ENCODE measurements at places on chromosomes 11 and 22.
A peak's percentile ranks its signal among the peaks of the same experiment; 100 is the strongest.

- DNase-seq = no peak
Measured at GRCh38 chr11:2035382-2035781, 37.7 kb upstream of the H19 start.

DNA sequence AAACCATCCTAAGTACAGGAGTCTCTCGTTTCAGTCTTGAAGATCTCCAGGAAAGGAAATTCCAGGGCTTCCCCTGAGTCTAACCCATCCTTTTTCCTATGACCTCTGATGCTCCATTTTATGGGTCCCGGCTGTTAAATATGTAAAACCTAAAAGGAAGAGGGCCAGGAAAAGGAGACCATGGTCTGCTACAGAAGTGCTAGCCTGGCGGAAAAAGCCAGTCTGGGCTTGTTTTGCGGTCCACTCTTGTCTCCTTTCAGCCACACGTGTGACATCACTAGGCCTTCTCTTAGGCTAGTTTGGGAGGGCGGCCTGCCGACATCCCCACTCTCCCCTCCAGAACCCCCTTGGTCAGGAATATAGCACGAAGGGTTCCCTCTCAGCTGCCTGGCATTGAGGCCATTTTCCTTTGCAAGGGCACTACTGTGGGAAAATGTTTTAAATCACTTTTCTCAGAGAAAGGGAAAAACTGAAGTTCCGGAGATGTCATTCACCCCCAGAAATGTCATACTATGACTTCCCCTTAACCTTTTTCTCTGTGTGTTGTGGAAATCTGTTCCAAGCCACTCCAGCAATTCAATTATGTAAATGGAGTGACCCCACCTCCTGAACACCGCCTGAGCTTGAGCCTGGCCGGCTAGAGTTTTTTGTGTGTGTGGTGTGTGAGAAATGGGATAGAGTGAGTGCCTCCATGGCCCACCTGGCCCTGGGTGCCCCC lies 86.9 kb downstream of the UBASH3B start:
- DNase-seq = no peak

GRCh38 chr11:93528757-93529645 lies 14.2 kb downstream of the SMCO4 start:
- no peak for DNase-seq

- no peak for DNase-seq
Measured at GRCh38 chr22:17119481-17120202, 1.5 kb downstream of the TMEM121B start.

GRCh38 chr22:33687464-33687863 lies 232.8 kb downstream of the LARGE1 start:
- DNase-seq = no peak

DNA sequence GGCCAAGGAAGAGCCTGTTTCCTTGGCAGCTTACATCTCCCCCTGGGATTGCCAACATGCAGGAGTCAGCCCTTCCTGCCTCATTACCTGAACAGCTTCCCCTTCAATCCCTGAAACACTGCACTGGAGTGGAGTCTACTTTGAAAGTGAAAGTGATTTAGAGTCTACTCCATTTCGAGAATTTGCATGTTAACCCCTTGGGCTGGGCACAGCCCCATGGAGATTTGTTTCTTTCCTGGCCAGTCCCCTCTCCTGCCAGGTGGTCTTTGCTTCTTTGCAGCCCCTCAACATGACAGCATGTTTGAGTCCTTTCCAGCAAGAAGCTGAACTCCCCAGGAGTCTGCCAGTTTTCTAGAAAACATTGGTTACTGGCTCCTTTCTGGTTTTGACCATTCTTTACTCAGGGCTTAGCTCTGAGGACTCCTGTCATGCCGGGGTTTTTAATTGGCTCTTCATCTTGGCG lies 59.9 kb downstream of the TRAF6 start:
- DNase-seq = no peak

- peak; percentile 54 for DNase-seq
Measured at GRCh38 chr11:124920870-124921609, 2.0 kb downstream of the HEPN1 start.

GRCh38 chr11:123045101-123045500 lies 16.8 kb downstream of the HSPA8 start:
- DNase-seq = no peak

DNA sequence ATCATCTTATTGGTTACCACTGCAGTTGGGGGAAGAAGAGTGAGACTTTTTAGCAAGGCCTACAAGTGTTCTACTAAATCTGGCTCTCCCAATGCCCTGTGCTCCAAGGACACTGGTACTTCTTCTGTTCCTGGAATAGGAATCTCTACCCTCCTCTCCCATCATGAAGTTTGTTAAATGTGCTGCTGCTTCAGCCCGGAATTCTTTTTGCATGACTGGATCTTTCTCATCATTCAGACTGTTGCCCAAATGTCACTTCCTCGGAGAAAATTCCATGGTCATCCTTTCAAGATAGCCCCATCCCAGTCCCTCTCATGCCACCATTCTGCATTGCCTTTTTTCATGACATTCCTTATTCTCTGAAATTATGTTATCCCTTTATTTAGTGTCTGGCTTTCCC lies 400.8 kb downstream of the SOX6 start:
- no peak for DNase-seq

- no peak for DNase-seq
Measured at GRCh38 chr22:18980829-18981228, 44.7 kb upstream of the PRODH start.

GRCh38 chr11:76654298-76654851 lies 16.2 kb downstream of the LRRC32 start:
- DNase-seq = no peak

GRCh38 chr11:16737818-16738192 lies 642 bp upstream of the C11orf58 start:
- no peak for DNase-seq

DNA sequence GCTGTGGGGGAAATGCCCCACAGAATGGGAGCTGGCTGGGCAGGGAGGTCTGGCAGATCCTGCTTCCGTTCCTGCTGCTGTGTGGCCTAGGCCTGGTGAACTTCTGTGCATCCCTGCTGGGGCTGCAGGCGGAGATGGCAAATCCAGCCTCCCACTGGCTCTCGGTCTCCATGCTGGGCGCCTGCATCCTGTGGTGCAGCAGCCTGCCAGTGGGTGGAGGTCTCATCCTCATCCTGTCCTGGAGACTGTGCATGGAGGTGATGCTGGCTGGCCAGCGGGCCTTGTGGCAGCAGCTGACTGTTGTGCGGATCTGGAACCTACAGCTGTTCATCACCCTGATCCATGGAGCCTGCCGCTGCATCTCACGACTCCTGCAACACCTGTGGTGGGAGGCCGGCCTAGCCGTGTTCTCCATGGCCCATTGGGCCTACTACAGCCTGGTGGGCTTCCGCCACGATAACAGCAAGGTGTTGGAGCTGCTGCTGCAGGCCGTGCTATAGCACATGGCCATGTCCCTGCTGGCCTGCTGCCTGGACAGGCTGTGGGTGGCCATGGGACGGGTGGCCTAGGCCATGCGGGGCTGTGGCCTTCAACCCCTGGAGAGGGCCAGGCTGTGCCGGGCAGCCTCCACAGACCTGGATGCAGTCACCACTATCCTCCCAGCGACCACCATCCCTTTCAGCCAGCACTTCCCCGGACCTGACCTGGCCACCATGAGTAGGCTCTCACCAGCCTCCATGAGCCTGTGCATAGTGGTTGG lies 8.8 kb upstream of the RPL3 start:
- no peak for DNase-seq

DNA sequence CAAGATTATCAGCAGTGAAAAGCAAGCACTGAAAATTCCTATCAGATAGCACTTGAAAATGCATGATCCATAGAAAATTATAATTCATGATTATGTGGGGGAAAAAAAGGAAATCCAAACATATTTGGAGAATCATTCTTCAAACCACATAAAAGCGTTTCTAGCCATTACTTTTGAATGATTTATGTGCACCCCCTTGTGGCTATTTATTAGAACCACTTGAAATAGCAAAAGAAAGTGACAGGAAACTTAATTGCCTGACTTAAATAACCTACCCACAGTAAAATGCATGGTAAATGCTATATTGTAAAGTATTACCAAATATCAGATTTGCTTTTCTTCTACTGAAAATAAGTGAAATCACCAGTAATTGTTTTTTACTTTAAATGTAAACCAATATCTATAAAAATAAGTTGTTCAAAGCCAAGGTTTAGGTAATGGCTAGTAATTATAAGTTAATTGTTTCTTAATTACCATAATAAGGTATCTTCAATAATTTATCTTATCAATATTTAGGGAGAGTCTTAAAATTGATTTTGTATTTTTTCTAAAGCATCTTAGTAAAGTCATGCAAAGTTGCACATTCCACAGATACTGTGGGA lies 168.5 kb downstream of the ARHGAP42 start:
- no peak for DNase-seq

DNA sequence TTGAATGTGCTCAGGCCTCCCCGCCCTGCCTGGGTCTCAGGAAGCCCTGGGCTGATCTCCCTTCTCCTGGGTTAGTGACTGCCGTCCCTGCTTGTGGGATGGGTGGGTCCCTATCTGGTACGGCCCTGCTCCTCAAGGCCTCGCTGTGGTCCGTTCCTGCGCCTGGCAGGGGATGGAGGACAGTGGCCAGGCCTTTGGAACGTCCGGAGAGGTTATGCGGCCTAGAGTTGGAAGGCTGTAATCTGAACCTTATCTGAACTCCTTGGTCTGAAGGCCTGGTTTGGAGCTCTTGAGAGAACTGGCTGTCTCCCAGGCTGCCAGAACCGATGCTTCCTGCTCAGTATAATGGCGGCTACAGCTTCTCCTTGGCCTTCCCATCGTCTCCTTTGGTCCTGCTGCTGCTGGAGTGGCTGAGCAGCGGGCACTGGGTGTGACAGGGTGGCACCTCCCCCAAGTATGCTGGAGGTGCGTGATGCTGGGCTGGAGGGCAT lies 72.8 kb downstream of the FLI1 start:
- no peak for DNase-seq

GRCh38 chr11:78708388-78708787 lies 133.7 kb upstream of the NARS2 start:
- no peak for DNase-seq

- no peak for DNase-seq
Measured at GRCh38 chr11:120209746-120210625, 846 bp upstream of the OAF start.

GRCh38 chr11:75759832-75760231 lies 8.7 kb upstream of the DGAT2 start:
- no peak for DNase-seq

GRCh38 chr22:19871023-19871844 lies 16.6 kb upstream of the GNB1L start:
- no peak for DNase-seq

DNA sequence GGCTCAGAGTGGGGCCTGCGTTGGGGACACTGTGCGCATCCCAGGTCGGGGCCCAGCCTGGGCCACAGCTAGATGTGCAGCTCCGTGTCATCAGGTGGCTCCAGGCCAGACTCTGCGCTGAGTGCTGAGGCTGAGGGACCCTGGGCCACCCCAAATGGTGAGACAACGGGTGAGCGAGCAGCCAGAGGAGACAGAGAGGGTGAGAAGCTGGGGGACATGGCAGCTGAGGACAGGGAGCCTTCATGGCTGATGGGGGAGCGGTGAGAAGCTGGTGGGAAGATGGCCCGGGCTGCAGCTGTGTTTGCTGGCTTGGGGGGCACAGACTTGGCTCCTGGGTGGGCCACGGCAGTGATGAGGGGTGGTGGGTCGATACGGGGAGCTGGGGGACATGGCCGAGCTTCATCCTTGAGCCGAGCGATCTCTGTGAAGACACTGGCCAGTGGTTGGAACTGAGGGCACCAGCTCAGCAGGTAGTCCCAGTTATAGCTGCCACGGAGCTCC lies 2.5 kb upstream of the TPP1 start:
- no peak for DNase-seq

GRCh38 chr11:32790916-32791315 lies 3.5 kb downstream of the CCDC73 start:
- DNase-seq = no peak

- DNase-seq = no peak
Measured at GRCh38 chr22:17537155-17537554, 26.1 kb upstream of the SLC25A18 start.

GRCh38 chr11:126113515-126113957 lies 50.9 kb upstream of the CDON start:
- no peak for DNase-seq

DNA sequence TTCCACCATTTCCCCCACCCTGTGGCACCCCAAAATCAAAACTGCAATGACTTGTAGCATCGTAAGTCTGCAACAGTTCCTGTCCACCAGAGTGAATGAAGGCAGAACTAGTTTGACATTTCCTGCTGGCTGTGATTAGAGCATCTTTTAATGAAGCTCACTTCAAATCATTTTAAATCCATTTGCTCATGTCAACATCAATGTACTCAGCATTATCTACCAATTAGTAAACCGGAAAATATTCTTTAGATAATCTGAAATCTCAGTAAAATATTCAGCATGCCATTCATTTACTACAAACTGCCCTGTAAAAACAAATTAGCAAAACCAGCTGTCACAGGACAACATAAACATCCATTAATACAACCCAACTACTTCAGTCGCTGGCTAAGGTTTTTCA lies 38.1 kb downstream of the CADM1 start:
- DNase-seq = no peak

DNA sequence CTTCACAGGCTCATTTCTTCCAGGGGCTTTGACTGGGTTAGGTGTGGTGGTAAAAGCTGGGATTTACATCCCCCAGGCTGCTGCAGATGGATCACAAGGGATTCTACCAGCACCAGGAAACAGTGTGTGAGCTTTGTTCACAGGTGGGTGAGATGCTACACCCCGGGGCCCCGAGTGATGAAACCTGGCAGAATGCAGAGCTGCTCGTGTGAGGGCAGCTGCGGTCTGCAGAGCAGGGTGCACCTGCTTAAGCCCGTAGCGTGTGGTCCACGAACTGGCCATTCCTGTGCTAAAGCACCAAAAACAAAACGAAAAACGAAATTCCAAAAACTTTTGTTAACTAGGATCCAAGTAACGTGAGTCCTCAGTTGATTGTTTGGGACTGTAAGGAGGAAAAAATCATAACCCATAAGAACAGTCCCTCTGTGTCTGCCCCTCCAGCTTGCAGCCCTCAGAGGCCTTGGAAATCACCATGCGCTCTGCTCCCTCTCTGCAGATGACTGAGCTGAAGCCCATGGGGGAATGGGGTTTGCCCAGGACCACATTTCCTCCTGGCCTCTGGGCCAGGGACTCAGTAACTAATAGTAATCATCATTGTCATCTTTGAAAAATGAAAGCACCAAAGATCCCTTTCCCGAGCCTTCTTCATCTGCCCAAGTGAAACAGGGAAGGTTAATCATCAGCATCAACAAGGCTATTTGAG lies 24.6 kb downstream of the ELF5 start:
- DNase-seq = no peak

DNA sequence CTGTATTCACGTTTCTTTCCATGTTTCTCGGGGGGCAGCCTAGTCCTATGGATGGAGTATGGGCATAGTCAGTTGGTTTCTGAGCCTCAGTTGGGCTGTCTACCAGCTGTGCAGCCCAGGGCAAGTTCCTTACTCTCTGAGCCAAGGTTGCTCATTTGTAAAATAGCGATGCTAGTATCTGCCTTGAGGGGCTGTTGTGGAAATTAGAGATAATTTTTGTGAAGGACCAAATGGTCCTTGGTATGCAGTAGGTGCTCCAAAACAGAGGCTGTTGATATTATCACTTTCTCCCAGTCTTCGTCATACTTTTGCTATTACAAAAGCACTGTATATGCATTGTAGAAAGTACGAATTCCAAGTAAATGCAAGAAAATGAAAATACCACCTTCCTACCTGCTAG lies 82.7 kb upstream of the MYOD1 start:
- DNase-seq = no peak

GRCh38 chr22:30704978-30705377 lies 10.3 kb downstream of the OSBP2 start:
- DNase-seq = no peak

GRCh38 chr11:80559942-80560341 lies 1119.1 kb upstream of the TENM4 start:
- no peak for DNase-seq

GRCh38 chr11:2360081-2360642 lies 16.9 kb upstream of the CD81 start:
- DNase-seq = no peak

Data from effector memory CD4-positive, alpha-beta T cell (primary cell).